ENCODE measurements at places on chromosomes 12 and 14.

DNA sequence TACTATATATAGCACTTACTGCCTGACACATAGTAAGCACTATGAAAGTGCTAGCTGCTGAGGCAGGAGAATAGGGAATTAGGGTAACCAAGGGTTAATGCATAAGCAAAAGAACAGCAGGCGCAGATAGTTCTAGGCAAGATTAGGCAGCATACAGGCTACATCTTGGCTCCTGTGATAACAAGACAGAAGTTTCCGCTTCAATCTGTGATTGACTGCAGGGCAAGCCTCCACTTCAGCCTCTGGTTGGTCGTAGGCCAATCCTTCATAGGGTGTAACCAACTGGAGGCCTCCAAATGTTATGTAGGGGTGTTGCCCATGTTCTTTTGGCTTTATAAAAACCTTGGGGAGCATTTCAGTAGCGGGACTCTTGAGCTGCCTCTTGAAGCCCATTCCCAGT is 46.9 kb downstream of the KLHL28 start:
- no peak for DNase-seq

GRCh38 chr12:66405395-66405794 is 103.1 kb downstream of the HELB start:
- no peak for DNase-seq

DNA sequence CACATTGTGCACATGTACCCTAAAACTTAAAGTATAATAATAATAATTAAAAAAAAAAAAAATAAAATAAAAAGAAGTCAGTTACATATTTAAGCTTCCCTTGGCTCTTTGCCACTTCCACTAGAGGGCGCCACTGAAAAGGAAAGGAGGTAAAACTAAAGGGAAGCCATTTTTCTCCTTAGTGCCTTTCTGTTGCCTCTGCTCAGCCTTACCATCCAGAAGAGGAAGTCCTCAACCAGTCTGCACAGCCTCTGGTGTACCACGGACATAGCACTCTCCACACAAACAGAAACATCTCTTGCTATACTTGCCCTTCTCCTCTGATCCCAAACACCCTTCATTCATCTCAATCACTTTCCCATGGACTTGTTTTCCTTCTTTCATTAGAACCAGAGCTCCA is 169.0 kb upstream of the EEA1 start:
- peak; percentile 87 for DNase-seq

DNA sequence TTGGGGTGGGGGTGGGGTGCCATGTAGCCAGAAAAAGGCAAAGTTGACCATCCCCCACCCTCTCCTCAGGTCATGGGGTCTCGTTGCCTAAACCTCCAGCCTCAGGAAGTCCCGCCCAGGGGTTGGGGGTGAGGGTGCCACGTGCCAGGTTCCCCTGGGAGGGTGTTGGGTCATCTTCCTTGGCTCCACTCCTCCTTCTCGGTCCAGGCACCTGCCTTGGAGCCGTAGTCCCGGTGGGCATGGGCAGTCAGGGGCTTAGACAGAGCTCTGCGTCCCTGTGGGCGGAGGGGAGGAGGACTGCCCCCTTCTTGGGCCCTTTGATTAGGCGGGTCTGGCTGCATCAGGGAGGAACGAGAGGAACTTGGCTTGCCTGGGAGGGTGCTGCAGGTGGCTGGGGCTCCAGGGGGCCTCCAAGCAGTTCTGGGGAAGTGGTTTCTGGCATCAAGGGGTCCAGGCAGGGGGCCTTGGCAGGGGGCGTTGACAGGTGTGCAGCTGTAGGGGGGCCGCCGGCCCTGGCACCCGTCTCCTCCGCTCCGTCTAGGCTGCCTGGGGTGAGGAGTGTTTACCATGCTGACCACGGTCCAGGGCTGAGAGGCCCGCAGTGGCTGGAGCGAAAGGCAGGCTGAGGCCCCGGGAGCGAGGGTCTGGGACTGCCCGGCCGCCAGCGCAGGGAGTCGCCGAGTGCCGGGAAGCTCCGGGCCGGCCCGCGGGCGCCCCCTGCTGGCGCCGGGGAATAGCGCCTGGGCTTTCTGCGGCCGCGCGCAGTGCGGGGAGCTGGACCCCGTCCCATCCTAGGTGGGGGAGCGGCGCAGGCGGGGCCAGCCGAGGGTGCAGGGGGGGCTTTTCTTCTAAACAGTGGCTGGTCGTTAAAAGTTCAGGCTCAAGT is 7.9 kb downstream of the SETD1B start:
- DNase-seq: no peak

DNA sequence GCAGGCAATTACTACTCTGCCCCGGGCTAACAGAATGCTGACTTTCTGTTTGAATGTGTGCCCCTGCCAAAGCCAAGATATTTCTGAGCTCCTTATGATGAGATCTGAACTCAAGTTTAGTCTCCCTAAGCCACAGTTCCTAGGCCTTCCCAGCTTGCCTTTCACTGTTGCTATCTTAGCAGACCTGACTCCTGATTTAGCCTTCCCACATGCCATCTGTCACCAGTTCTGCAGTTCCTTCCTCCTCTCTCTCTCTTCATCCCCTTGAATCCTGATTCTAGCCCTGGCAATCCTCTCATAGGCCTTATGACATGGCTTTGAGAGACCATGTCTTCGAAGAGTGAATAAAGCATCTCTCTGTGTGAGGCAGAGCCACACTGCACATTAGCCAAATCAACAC is 12.5 kb upstream of the SAMD4A start:
- no peak for DNase-seq

DNA sequence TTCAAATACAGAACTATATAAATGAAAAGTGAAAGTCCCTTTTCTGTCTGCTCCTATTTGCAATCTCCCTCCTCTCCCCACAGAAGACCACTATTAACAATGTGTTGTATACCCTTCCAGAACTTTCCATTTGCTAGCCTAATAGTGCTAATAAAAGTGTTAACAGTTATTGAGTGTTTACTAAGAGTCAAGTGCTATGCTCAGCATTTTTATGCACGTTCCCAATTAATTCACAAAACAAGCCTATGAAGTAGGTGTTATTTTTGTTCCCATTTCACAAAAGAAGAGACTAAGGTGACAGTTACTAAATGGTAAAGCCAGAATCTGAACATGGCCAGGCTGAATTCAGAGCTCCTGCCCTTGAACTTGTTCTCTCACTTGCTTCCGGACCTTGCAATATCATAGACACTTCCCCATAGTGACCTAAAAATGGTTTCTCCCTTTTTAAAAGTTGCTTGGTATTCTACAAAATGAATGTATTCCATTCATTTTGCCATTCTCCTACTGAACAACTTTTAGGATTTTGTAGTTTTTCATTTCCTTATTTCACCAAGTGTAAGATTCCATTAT is 1.6 kb upstream of the PRKAB1 start:
- peak; percentile 23 for DNase-seq

- DNase-seq: peak; percentile 84
These were observed 177.1 kb upstream of the SLC38A2 start for GRCh38 chr12:46549527-46550265.

- no peak for DNase-seq
These were observed 448.1 kb upstream of the DCN start for GRCh38 chr12:91630596-91631293.

DNA sequence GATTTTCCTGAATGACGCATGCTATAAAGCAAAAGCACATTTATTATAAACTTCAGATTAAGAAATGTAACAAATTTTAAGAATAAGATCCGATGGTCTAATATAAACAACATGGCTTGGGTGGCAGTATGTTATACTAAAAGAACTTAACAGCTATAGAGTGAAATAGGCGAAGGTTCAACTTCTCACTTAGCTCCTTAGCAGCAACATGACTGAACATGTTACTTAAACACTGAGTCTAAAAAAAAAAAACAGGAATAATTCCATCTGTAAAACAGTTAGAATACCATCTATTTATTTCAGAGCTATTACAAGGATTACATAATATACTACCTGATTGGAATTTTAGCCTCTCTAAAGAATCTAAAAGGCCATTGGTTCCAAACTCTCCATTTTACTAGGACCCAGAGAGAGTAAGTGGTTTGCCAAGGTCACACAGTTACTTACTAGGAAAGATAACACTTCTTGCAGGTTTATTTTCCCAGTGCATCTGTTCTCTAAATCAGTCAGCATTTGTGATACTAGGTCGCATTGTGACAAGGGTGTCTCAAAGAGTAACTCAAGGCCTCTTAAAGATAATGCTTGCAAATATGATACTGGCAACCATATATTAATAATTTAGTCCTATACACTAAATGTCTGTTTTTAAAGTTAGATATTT is 14.8 kb downstream of the OSBPL8 start:
- no peak for DNase-seq

- DNase-seq: no peak
These were observed 213.9 kb downstream of the SLC15A4 start for GRCh38 chr12:128609861-128610260.

DNA sequence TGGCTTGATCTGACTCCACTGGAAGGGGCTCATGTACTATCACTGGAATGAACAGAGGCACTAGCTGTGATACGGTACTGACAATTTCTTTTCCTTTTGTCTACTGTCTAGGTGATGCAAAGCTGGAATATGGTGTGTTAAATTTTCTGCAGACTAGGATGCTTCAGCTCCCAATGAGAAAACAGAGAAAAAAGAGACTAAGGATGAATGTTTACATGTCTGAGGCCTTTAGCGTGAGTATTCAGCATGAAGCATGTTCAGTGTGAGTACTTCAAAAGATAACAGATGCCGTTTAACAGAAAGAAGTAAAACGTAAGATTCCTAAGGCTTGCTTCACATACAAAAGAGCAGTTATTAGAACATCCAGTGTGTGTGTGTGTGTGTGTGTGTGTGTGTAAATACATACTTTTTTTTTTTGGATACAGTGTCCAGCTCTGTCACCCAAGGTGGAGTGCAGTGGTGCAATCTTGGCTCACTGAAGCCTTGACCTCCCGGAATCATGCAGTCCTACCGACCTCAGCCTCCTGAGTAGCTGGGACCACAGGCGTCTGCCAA is 92.3 kb upstream of the FERMT2 start:
- no peak for DNase-seq

- peak; percentile 76 for DNase-seq
These were observed 277.9 kb downstream of the SSPN start for GRCh38 chr12:26473291-26473690.

GRCh38 chr12:81998761-81999378 is 239.7 kb upstream of the PPFIA2 start:
- DNase-seq: no peak

- no peak for DNase-seq
These were observed 98.2 kb downstream of the RAD52 start for GRCh38 chr12:851343-851742.

GRCh38 chr12:130461447-130461815 is 123.7 kb downstream of the PIWIL1 start:
- DNase-seq: no peak

GRCh38 chr14:55115861-55116245 is 13.2 kb upstream of the LGALS3 start:
- no peak for DNase-seq

DNA sequence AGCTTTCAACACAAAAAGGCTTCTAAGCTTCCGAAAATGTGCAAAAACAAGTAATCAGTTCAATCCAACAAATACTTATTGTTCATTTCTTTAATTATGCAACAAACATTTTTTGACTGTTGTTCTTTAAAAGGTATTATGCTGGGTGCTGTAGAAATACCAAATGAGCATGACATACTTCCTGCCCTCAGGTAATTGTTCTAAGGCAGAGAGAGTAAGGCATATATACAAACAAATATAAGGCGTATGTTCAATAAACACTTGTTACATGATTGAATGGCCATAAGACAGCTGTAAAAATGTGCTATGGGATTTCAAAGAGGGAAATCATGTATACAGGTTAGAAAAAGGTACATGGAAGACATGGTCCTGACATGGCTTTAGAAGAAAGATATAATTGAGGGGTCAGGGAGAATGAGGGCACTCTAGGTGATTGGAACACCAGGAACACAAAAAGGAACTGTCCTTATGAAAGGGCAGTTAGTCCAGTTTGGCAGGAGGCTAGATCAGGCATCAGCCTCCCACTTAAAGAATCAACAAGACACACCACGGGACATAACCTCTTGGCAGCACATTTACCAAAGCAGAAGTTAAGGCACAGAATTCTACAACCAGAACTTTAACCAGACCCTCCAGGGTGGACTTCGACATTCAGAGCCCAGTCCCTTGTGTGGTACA is 135.8 kb upstream of the SCAF11 start:
- DNase-seq: no peak

- DNase-seq: no peak
These were observed 74.0 kb downstream of the CLIP1 start for GRCh38 chr12:122348505-122348904.

- no peak for DNase-seq
These were observed 8.4 kb downstream of the GPRC5A start for GRCh38 chr12:12899530-12900380.

DNA sequence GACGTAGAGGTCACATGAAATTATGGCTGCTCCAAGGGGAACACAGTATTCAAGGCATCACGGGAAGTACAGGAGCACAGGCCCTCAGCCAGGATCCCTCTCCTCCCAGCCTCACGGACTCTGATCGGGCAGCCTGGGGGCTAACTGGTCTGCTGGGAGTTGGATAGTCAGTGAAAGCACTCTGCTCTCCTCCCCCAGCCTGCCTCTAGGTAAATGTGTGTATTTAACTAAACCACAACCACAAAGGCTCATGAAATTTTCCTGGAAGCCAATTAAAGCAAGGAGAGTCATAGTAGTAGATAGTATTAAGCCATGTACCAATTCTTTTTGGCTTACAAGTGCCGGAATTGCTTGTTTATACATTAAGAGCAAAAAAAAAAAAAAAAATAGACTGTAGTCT is 254.3 kb downstream of the MSRB3 start:
- no peak for DNase-seq

DNA sequence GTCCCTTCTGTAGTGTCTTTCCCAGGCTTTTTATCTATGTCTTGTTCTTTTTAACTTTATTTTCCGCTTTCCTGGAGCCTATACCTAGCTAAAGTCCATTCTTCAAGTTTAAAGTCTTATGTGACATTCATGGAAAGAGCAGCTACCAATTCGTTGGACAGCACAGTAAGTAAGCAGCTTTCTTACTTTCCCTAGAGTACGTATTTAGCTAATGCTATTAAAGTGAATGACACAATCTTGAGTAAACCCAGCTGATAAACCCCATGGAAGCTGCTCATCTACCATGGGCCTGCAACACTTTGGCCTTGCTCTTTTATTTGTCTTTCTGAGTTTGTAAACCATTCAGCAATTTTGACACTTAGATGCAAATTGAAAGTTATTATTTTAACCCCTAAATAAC is 30.0 kb downstream of the ALX1 start:
- no peak for DNase-seq

DNA sequence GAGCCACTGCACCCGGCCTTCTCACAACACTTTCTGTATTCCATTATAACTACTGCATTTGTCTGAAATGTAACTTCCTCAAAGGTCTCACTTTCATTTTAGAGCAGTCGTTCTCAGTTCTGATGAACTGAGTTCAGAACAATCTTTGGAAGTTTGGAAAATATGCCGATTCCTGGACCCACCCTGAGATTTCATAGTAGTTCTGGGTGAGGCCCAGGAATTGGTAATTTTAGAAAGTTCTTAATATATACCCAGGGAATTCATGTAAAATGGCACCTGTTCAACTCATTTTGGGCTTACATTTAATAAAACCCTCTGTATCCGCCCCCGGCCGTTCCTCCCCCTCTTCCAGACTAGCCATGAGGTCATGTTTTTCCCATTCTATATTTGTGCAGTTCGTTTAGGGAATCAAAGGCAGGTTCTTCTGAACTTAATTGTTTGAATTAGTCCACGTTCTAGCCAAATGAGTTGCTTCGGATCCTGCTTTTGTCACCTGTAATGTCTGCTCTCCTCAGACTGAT is 5.9 kb downstream of the GSG1 start:
- DNase-seq: peak; percentile 56
